GM20000 (cell line): ENCODE measurements at places on chromosomes 1 and 21.

- DNase-seq = peak; percentile 10
Observed at GRCh38 chr1:114468710-114469468, 42.1 kb downstream of the TRIM33 start.

GRCh38 chr1:6288665-6289064 is 27.8 kb upstream of the GPR153 start:
- no peak for DNase-seq

- no peak for DNase-seq
Observed at GRCh38 chr1:171506525-171507304, 21.4 kb downstream of the PRRC2C start.

- no peak for DNase-seq
Observed at GRCh38 chr1:21935891-21936365, 1.2 kb downstream of the HSPG2 start.

DNA sequence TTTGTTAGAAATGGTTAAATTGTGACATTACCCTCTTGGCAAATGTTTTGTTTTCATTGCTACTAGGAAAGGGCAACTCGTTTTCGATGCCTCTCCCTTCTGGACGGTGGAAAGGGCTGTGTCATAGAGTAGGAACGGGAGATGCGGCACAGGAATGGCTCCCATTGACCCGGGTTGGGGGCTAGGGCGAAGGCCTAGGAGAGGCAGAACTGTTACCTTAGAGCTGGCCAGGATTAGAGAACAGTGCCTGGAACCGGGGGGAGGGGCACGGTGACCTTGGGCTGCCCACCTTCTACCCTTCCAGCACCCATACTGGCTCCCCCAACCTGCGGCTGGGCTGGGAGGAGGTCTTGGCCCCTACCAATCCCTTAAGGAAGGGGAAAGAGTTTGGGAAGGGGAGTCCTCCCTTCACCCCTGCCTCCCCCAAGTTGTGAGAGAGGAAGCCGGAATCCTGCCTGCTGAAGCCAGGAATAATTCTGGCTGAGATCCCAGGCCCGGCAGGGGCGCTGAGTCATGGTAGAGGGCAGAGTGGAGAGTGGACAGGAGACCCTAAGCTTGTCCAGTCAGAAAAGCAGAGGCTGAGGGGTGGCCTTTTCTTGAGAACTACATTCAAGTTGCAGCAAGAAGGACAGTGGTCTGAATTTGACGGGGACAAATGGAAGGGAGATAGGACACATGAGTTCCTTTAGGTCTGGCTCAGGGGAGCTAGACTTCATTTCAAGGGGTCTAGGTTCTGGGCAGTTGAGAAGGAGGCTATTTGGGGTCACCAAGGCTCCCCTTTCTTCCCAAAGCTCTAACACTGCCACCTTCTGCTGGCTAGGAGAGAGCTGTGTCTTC is 8.2 kb downstream of the LMNA start:
- no peak for DNase-seq

DNA sequence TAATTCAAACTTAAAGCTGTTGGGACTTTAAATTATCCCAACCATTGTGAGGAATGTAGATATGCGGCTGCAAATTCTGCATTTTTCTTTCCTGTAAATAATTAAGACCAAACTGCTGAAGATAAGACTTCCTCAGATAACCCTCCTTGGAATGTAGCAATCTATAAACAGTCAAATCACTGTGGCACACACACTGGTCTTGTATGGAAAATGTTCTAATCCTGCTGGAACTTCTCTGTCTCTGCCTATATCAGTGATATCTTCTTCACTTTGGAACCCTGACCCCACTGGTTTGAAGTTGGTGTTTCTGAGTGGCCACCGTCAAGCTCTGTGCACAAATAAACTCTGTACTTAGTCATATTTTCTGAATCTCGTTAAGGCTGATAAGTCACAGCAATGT is 32.9 kb downstream of the HSF2BP start:
- DNase-seq = no peak

GRCh38 chr1:212797681-212798080 is 6.0 kb downstream of the TATDN3 start:
- DNase-seq = no peak

DNA sequence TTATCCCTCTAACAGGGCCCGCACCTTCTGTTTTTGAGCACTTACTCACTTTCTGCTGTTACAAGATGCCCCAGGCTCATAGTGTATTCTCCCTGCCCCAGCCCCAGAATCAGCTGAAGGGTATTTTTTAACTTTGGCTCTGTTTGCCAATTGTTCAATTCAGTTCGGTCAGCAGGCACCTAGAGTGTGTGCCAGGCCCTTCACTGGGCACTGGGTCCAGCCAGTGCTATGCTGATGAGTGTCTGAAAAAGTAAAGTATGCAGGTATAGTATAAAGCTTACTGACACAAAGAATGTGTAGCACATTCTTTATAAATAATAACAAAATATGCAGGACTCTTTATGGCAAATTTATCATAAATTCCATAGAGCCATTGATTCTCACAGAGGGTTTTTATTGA is 35.0 kb downstream of the FHAD1 start:
- DNase-seq = no peak

GRCh38 chr1:96538111-96538641 is 183.4 kb upstream of the PTBP2 start:
- no peak for DNase-seq

DNA sequence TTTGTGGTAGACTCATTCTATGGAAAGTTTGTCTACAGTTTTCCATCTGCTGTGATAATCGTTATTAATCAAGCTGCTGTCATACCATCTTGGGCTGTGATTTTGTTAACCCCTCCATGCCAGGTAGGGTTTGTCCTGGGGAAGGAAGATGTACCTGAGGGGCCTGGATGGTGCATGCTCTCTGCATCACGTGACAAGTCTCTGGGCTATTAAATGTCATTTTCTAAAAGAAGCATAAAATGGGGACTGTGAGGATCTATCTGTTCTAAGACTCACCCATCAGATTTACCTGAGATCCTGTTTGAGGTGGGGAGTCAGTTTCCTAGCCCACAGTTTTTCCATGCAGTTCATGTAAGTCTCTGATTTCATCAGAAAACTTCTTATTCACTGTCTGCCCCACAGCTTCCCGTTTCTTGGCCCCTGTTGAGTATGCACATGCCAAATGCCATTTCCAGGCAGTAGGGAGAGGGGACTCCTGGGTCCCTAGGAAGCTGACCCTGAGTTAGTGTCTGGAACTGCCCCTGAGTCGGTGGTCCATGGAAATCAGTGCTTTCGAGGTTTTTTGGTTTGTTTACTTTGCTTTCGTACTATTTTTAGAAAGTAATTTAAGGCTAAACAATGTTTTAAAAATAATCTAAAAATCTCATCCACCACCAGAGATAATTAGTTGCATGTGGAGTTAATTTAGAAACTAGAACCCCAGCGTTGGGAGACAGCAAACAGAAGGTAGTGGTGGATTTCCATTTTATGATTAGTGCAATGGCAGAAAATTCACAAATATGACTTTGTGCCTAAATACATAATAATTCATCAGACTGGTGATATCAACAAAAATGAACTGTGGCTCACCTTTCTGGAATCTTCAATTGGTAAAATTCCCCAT is 46.7 kb downstream of the ZBTB18 start:
- no peak for DNase-seq

GRCh38 chr1:27970401-27970800 is 10.6 kb downstream of the XKR8 start:
- no peak for DNase-seq

DNA sequence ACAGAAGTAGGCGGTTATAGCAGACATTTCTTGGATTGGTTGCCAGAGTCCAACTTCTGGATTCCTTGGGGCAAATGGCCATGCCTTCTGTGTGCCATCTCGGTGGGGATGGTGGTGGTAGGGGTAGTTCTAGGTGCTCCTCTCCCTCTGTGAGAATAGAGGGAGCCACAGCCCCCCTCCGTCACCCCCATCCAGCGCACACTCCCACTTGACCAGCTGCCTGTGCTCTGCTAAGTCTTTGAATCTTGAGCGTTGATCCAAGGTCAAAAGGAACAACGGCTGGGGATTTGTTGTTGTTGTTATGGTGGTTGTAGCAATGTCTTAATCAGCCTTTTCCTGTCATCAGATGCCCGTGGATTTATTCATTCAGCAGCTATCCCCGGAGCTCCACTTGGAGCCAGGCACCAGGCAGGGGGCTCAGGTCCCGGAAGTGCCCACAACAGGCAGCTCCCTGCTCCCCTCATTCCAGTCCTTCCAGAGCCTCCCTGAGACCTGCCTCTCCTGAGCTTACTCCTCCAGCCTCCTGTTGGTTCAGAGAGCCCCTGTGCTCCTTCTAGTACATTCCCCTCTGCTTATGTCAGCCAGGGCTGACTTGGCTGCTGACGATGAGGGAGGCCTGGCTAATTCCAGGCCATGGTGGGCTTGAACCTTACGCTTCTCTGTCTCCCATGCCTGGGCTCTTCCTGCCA is 146.6 kb upstream of the WNT4 start:
- DNase-seq = no peak

- no peak for DNase-seq
Observed at GRCh38 chr1:220673921-220674320, 16.2 kb upstream of the C1orf115 start.

DNA sequence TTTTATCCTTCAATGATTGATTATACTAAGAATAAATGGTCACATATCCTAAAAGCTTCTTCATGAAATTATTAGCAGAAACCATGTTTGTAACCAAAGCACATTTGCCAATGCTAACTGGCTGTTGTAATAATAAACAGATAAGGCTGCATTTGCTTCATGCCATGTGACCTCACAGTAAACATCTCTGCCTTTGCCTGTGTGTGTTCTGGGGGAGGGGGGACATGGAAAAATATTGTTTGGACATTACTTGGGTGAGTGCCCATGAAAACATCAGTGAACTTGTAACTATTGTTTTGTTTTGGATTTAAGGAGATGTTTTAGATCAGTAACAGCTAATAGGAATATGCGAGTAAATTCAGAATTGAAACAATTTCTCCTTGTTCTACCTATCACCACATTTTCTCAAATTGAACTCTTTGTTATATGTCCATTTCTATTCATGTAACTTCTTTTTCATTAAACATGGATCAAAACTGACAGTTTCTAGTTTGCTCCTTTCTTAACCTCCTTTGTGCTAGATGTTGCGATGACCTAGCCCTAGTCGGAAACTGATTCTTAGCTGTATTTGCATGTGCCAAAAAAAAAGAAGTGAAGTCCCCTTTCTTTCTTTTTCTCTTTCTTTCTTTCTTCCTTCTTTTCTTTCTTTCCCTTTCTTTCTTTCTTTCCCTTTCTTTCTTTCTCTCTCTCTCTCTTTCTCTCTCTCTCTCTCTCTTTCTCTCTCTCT is 45.1 kb downstream of the MAP3K7CL start:
- DNase-seq = no peak
